NCI-H1694 treated with DMSO at 0.1 percent for 48 hours (cell line): ENCODE measurements at places on chromosomes 5 and 9.

- no peak for DNase-seq
These were observed 42.5 kb upstream of the MYOT start for GRCh38 chr5:137825165-137825564.

GRCh38 chr9:76835571-76836283 lies 70.2 kb downstream of the PRUNE2 start:
- no peak for DNase-seq

DNA sequence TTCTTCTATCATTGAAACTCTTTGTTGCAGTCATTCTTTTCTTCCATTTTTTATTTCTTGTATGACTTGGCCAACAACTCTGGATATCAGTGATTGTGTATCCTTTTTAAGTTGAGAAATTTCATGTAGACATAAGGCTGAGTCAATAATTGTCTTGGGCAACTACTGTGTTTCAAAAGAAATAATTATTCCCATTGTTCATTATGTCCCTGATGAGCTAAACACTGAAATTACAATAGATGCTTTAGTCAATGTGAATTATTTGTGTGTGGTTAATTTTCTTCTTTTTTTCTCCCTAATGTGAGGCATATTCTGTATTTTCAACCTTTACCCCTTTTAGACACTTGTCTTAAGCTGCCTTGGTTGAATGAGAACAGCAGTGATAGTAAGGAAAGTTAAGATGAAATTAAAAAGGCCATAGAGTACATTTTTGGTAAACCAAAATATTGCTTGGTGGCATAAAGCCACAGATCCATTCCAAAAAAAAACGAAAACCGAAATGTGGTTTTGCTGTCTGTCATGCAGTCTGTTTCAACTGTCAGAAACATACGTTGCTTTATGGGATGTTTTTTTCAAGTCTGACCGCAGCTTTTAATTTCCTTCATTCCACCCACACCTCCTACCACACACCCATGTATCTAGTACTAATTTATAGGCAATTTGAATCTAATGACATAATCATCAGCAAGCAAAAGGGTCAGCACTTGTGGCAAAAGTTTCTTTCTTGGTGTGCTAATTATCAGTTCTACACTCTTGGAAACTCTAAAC lies 21.1 kb downstream of the TLE4 start:
- no peak for DNase-seq

- DNase-seq, result no peak
These were observed 526.0 kb downstream of the CDH18 start for GRCh38 chr5:19462019-19462418.

DNA sequence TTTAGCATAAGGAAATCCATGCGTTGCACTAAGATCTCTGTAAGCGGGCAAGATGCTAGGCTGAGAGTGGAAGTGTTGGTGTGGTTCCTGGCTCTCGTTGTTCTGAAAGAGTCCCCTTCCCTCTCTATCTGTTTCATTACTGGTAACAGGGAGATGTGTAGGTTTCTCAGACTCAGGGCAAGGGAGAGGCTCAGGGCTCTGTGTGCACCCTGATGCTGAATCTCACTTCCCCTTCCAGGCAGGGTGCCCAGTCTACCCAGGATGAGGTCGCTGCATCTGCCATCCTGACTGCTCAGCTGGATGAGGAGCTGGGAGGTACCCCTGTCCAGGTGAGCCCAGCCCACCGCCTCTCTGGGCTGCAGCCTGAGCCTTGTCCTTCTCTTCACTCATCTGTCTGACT lies 45.7 kb downstream of the STOM start:
- peak; percentile 8 for DNase-seq

DNA sequence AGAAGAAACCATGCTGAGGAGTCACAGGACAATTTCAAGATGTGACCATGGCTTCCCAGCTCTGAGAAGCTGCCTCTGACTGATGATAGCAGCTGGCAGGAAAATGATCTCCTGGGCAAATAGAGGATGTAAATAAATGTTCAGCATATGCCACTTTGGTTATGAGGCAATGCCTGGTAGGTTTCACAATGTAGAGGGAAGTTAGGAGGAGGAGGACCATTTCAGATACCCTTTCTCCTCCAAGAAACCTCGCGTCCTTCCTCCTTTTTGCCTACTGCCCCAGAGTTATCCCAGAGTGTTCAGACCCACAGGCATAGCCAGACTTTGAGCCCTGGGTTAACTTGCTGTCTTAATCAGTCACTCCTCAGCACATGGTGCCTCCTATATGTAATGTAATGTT lies 541.6 kb upstream of the DAP start:
- DNase-seq, result no peak

GRCh38 chr9:124684169-124684568 lies 86.9 kb downstream of the NR6A1 start:
- DNase-seq, result no peak

DNA sequence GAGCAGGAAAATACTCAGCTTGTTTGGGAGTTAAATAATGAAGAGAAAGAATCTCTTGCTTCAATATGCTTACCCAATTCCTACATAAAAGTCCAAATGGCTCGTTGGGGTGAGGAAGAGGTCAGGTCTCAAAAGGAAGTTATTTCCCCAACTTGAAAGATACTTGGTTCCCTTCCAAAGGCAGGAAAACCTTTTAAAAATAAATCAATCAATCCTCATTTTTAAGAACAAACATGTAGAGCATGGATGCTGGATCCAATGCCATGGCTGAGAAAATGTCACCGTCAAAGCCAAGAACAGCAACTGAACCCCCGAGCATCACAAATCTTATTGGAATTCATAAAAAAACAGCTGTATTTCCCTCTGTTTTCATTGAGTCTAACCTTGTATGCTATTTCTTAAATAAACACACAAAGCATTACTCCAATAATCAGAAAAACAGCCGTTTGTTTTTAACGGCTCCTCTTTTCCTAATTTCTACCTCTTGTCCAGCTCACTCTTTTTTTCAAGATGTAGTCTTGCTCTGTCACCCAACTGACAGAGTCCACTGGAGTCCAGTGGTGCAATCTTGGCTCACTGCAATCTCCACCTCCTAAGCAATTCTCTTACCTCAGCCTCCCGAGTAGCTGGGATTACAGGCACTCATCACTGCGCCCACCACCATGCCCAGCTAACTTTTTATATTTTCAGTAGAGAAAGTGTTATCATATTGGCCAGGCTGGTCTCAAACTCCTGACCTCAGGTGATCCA lies 140.7 kb downstream of the GNA14 start:
- no peak for DNase-seq

GRCh38 chr5:14296533-14297331 lies 153.6 kb downstream of the TRIO start:
- peak; percentile 96 for DNase-seq

- no peak for DNase-seq
These were observed 620.5 kb downstream of the IRX1 start for GRCh38 chr5:4216142-4216541.

- DNase-seq, result no peak
These were observed 34.6 kb downstream of the OXCT1 start for GRCh38 chr5:41835645-41836044.

DNA sequence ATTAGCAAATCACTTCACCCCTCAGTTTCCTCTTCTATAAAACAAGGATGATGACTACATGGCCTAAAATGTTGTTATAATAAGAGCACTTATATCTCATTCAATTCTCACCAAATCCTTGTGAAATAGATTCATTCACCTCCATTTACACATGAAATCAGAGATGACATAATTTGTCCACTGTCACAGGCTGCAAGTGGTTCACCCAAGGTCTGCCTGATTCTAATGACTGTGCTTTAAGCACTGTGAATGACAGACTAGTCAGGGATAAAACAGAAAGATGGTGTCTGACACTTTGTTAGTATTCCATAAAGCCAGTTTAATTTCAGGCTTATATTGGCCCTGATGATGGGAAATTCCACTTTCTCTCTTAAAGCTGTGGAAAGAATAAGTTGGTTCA lies 209.5 kb downstream of the MAPKAP1 start:
- no peak for DNase-seq

GRCh38 chr5:77995793-77996409 lies 219.8 kb upstream of the TBCA start:
- no peak for DNase-seq

DNA sequence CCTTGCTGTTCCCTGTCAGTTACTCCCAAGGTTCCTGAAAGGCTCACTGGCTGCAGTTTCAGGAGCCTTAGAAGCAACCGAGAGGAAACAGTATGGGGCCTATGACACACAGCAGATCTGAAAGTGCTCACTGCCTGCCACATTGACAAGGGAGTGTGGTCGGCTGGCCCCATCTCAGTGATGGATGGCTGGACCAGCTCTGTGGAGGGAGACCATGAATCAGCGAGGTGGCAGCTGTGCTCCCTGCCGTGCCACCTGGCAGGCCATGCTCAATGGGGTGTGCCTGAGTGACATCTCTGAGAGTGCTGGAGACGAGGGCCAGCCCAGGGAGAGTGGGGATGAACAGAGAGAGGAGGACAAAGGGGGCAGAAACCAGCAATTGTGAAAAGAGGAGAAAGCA lies 49.1 kb downstream of the DOCK2 start:
- DNase-seq, result peak; percentile 43

GRCh38 chr9:128203024-128203706 lies at the start of gene DNM1:
Gene DNM1 (plus strand): TSS chr9:128203379. CDS start chr9:128203471, 92 bp downstream.
- no peak for DNase-seq
